ENCODE measurements at places on chromosomes 12 and 14. TPM values are rescaled to one million over a fixed set of nuclear protein-coding genes. Genes with fewer than 3 reads are reported as not detected.

The BATF gene
- polyA plus RNA-seq, result not detected

The PEBP1 gene
- polyA plus RNA-seq, result 151 TPM

The TESPA1 gene
- polyA plus RNA-seq, result not detected

The KCNA5 gene
- polyA plus RNA-seq, result not detected

- DNase-seq, result no peak
These were observed 18.1 kb upstream of the STON2 start for GRCh38 chr14:81418057-81418790.

- no peak for DNase-seq
These were observed 112.3 kb upstream of the TSPAN8 start for GRCh38 chr12:71270057-71270456.

GRCh38 chr12:22447223-22447622 lies 97.1 kb downstream of the C2CD5 start:
- no peak for DNase-seq

- DNase-seq, result no peak
These were observed 163.3 kb upstream of the DIO3 start for GRCh38 chr14:101398011-101398410.

DNA sequence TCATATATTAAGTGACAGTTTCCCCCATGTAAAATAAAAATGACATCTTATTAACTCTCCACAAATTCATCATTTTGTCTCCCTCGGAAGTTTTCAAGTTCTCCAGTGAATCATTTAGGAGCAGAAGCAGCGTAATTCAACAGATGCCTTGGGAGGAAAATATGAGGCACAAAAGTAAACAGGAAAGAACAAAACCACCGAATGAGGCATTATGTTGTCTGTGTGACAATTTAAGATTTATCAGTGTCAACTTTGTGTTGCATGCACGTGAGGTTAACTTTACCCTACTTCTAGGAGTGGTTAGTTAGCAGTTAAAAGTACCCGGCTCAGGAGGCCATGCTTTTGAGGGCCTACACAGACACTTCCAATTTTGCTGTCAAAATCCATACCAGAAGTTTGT lies 258.6 kb downstream of the IPO8 start:
- no peak for DNase-seq

All from AG04450 (cell line).